ENCODE measurements at places on chromosomes 1 and 21.

GRCh38 chr21:29181799-29182470, 51.5 kb downstream of the MAP3K7CL start:
- DNase-seq: no peak

GRCh38 chr1:69846267-69846666, 278.5 kb downstream of the LRRC7 start:
- no peak for DNase-seq

GRCh38 chr21:45827302-45827692, 154.3 kb upstream of the COL6A1 start:
- DNase-seq: no peak

- no peak for DNase-seq
Observed at GRCh38 chr1:97243973-97244560, 522.5 kb downstream of the PTBP2 start.

GRCh38 chr1:44030605-44031251, 534 bp downstream of the SLC6A9 start:
- DNase-seq: no peak

DNA sequence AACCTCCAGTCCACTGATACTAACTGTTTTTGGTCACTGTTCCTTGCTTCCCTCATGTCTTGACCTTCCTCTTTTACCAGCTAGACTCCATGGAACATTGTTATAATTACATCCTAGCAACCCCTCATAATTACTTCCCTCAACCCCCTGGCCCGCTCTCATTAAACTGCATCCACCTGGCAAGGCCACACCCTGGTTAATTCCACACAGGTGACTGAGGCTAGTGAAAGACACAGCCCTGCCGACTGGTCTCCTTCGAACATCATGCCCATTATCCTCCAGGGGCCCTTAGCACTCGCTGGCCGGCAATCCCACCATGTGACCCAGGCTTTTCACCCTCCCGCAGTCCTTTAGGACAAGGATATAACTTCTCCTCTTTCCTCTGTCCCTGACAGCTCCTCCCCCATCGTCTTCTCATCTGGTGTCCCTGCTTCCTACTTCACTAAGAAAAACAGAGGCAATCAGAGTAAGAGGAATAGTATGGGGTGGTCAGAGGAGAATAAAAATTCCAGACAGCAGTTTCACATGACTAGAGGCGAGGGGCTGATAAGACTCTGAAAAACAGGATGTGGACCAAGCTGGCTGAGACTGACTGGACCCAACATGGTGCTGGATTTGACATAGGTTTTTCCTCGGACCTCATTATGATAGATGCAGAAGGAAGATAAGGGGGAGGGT, 8.8 kb upstream of the TENT5B start:
- no peak for DNase-seq

DNA sequence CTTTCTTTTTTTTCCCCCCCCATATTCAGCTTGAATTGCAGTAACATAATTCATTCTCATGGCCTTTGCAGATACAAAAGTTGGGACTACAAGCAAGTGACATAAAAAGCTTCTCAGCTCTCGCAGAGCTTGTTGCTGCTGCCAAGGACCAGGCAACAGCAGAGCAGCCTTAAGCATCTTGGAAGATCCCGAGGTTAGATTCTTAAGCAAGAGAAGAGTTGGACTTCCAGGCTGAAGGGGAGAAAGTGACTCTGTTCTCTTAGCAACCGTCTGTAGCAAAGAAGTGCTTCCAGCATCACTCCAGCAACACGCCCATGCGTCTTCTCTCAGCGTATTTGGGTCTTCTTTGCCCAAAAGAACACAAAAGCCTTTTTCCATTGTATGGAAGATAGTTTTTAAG, 20.7 kb downstream of the AGT start:
- DNase-seq: no peak

GRCh38 chr1:234718496-234719453, 108.8 kb upstream of the IRF2BP2 start:
- DNase-seq: no peak

- no peak for DNase-seq
Observed at GRCh38 chr1:19435851-19436455, 49.4 kb downstream of the CAPZB start.

GRCh38 chr1:165884009-165884689, 56.7 kb downstream of the UCK2 start:
- DNase-seq: no peak

GRCh38 chr1:164785841-164786534, 227.0 kb downstream of the PBX1 start:
- peak; percentile 19 for DNase-seq

DNA sequence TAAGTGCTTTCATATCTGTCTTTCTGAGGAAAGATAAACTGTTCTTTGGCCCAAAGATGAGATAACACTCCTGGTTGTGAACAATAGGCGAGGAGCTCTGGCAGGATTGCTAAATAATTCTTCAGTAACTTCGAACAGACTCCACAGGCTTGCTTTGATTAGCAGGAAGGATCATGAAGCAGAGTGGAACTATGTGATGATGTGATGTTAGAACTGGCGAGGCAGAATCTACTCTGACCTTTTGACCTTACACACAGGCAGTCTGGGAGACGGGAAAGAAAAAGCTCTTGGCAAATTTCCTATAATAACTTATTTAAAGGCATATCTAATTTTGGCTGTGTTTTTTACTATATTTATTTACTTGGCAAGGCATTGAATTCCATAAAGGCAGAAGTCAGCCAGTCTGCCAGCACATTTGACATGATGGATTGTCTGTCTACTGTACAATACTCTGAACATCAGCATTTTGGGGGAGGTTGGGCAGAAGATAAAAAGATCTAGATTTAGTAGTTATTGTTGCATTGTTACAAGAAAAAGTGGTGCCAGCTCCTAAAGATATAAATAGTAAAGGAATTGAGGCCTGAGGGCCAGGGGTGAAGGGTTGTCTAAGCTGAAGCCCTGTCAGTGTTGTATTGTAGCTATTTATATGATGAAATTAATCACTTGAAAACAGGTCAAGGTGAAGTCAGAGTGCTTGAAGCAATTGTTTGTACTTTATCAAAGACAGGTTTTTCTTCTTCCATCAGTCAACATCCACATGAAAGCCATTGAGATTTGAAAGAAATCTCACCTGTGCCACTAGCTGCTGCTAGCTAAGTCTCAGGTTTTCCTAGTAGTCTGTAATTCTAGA, 708.8 kb downstream of the LTN1 start:
- DNase-seq: no peak

GRCh38 chr21:31136891-31137290, 98.6 kb upstream of the KRTAP19-8 start:
- peak; percentile 24 for DNase-seq

DNA sequence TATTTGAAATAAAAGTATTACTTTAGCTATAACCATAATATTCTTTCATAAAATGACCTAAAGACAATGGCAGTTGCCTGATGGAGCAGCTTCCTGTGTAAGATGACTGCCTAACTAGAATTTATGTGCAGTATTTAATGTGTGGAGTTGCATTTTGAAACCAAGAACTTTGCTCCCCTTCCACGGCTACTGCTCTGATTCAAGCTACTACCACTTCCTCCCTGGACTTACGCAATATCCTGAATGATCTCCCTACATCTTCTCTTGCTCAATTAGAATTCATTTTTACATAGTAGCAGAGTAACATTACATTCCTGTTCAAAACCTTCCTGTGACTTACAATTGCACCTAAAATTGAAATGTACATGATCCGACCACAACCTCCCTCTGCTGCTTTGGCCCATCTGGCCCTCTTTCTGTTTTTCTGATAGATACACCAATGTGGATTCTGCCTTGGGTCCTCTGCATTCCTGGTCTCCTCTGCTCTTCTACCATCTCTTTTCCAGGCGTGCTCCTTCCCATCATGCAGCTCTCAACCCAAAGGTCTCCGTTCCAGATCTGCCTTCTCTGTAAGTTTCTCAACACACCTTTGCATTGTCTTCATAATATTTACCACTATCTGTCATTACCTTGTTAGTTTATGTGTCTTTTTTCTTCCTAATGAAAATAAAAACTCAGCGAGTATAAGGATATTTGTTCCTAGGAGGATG, 47.4 kb upstream of the USP25 start:
- DNase-seq: no peak

GRCh38 chr1:3284691-3285090, 169.8 kb upstream of the ARHGEF16 start:
- DNase-seq: no peak

DNA sequence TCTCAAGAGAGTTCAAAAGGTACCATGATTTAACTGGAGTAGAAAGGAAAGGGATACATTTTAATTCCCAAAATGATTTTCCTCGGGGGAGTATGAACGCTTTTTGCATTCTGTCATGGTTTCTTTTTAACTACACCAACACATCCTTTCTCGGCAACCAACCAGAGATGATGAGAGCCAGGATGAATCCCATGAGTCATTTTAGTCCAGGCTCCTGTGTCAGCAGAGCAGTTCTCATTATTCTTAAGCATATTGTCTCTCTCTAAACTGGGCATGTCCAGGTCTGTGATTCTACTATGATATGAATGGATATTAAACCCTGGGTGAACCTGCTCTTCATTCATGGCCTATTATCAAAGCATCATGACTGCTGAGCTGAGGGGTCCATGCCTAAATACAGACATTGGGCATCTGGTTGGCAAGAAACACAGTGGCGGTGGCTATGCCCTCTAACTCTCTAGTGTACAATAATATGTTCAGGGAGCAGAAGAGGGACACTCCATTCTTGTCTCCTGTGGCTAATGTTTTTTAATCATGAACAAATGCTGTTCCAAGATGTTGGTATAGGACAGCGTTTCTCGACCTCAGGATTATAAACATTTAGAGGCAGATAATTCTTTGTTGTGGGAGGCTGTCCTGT, 124.3 kb upstream of the ESRRG start:
- no peak for DNase-seq

DNA sequence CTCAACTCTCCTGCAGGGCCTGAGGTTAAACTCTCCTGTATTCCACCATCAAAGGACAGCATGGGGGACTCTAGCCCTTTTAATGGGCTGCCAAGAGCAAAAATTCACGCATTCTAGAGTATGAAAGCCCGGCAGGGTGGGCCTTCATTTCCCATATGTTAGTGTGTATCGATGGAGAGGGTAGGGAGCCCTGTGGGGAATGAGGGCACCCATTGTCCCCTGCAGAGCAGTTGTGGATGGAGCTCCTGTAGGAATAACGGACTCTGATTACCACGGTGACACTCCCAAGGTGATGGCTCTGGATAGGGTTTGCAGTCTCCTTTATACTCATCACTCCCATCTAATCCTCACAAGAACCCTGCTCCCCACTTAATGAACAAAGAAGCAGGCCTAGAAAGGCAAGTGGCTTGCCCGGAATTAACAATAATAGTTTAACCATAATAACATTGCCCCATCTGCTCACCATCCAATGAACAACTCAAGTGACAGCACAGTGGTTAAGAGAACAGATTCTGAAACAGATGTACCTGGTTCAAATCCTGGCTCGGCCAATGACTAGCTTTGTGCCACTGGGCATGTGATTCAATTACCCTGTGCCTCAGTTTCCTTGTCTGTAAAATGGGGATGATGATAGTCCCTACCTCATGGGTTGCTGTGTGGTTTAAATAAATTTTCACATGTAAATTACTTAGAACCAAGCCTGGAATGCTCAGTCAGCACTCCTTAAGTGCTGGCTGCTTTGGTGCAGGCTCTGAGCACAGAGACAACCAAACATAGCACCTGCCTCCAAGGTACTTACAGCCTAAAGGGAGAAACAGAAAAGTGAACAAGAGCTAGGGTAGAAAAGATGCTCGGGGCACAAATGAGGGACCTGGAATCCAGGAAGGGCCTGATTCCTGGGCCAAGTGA, 29.0 kb downstream of the HIVEP3 start:
- no peak for DNase-seq

GRCh38 chr1:106688446-106688845, 368.0 kb upstream of the PRMT6 start:
- no peak for DNase-seq

DNA sequence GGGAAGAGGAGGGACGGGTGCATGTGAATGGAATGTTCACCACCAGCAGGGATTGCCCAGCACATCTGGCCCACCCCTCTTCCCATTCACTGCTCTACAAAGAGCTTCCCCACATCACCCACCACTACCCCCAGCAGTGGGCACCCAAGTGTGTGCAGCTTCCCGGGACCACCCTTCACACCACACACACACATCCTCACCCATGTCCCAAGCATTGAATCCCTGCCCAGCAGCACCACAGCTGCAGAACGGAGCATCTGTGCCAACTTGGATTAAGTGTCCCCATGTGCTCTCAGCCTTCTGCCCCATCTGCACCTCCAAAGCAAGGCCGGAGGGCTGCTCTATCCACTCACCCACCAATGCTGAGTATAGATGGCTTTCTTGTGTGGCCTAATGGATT, 141.4 kb downstream of the PSMG1 start:
- DNase-seq: no peak

GRCh38 chr1:211420389-211420788, 71.6 kb downstream of the RD3 start:
- no peak for DNase-seq

DNA sequence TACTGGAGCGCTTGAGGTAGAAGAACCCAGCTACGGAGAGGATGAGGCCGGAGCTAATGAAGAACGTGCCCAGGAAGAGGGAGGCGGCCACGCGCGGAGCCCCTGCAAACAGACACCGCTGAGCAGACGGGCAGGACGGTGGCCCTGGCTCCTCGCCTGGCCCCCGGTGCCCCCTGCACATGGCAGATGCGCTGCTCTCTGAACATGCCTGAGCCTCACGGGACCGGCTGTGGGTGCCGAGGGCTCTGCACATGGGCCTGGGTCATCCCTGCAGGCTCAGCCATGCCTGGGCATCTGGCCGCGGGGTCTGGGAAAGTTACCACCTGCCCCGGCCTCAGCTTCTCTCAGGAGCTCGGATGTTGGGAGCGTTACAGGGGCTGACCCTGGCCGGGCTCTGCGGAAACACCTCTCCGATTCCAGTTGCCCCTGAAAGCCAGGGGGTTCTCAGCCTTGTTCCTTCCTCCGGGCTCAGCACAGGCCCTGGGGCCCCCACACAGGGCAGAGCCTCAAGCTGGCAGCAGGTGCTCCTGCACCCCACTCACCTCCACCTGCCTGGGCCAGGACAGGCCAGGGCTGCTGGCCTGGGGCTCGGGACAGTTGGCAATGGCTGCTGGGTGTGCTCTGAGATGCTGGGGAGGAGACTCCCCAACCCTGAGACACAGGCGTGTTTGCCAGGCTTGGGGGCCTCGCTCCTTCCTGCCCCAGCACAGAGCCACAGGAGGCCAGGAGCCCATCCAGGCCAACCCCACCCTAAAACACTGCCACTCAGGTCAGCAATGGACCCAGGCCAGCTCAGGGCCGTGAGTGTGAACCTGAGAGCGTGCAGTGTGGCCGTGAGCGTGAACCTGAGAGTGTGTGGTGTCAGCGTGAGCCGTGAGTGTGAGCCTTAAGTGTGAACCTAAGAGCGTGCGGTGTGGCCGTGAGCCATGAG, 12.1 kb upstream of the RNF223 start:
- DNase-seq: no peak

GRCh38 chr1:19220991-19221390, 10.9 kb upstream of the UBR4 start:
- DNase-seq: no peak

DNA sequence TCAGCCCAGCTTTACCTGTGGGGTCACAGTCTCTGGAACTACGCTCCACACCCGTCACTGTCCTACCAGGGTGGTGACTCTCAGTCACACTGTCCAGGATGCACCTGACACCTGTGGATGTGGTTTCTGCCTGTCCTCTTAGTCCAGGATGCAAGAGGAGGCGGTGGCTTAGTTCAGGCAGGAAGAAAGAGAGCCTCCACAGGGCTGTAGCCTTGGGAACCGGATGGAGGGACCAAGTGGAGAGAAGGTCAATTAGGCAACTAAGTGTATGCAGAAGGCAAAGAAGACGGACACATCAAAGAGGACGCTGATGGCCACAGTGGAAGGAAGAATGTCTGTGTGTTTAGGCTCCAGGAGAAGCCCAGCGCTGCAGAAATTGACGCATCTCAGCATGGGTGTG, 153.9 kb upstream of the IRF2BP2 start:
- DNase-seq: no peak

- DNase-seq: no peak
Observed at GRCh38 chr21:33359446-33359845, 34.7 kb downstream of the IFNAR1 start.

All from DMS79 treated with DMSO at 0.1 percent for 48 hours (cell line).